Ureter (tissue), 1 donor: ENCODE measurements at places on chromosomes 5 and 9. TPM values are rescaled to one million over a fixed set of nuclear protein-coding genes. Genes with fewer than 3 reads are reported as not detected.

Gene XRCC4
- total RNA-seq, result 7.0 TPM

Gene TTC16
- 0.34 TPM for total RNA-seq

Gene MEIKIN
- total RNA-seq, result not detected

Gene C5orf52
- total RNA-seq, result not detected

Gene LRRC14B
- total RNA-seq, result not detected

Gene TLE1
- total RNA-seq, result 74.0 TPM

Gene SLC30A5
- total RNA-seq, result 56.9 TPM

Gene GPR21
- 7.8 TPM for total RNA-seq

Gene IFNB1
- total RNA-seq, result not detected

Gene SKIC3
- total RNA-seq, result 83.6 TPM

Gene ARID3C
- not detected for total RNA-seq

Gene ADAMTSL1
- total RNA-seq, result 11.5 TPM

Gene CENPK
- total RNA-seq, result 2.3 TPM

DNA sequence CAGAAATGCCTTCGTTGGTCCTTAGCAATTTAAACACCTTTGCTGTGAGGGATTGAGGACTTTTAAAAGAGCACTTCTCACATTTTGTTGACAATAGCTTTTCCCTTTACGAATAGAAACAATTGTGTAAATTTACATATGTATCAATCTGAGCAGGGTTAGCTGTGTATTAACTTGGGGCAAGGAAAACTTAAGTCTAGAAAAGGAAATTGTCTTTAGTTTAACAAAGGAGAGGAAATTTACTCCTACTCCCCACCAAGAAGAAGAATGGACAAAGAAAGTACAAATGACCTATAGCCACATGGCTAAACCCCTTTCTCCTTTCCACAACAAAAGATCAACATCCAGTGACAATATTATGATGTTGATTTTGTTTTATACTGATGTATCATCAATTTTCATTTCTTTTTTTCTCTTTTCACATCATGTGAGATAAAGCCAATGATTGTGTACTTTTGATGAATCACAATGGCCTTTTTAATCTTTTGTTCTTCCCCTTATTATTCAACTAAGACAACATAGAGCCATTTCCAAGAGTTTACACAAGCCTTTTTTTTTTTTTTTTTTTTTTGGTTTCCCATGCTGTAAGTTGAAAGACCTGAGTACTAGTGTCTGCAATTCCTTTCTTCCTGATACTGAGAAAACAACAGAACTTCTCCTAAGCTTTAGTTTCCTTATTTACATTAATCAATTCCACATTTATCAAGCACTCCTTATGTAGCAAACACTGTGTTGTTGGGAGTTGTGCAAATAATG is 19.0 kb downstream of the FOXB2 start:
- no peak for DNase-seq

DNA sequence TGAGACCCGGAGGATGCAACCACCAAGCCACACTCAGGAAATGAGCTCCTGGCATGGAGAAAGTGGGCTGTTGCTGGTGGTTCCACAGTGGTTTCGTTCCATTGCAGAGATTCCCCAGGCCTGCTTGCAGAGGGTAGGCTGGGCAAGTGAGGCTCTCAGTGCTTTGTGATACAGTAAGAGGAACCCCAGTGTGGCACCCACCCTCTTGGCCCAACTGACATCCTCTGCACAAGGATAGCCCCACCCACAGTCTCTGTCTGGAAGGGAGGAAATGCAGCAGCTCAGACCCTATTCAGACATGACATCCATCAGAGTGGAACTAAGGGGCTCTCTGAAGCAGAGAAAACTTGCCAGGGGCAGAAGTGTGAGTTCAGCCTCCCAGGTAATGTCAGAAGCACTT is 69.6 kb upstream of the FSTL4 start:
- DNase-seq, result no peak

GRCh38 chr9:209143-209758 is 5.4 kb upstream of the DOCK8 start:
- no peak for DNase-seq

GRCh38 chr5:125343015-125343414 is 596.6 kb upstream of the ZNF608 start:
- no peak for DNase-seq

DNA sequence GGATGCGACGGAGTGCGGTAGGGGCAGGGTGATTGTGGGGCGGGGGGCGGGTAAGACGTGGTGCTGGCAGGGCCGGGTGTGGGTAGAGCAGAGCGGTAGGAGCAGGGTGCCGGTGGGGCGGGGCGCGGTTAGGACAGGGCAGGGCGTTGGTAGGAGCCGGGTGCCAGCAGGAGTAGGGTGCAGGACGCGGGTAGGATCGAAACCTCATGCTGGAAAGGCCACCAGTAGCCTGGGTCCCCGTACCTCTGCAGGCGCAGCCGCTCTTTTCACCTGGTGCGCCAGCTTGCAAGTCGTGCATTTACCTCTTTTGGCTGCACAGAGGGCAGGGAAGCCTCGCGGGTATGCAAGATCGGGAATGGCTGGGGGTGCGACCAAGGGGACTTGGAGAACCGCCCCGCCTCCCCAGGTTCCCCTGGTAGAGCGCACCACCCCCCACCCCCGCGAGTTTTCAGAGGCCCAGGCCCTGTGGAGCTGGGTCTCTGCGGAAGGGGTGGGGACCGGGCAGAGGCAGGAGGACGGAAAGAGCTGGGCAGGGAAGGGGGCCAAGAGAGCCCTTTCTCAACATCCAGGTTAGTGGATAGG is 104.8 kb upstream of the SIMC1 start:
- DNase-seq, result no peak

GRCh38 chr9:91150273-91150997 is 211.3 kb downstream of the AUH start:
- DNase-seq, result no peak

GRCh38 chr5:66993448-66993847 is 203.2 kb downstream of the CD180 start:
- no peak for DNase-seq

DNA sequence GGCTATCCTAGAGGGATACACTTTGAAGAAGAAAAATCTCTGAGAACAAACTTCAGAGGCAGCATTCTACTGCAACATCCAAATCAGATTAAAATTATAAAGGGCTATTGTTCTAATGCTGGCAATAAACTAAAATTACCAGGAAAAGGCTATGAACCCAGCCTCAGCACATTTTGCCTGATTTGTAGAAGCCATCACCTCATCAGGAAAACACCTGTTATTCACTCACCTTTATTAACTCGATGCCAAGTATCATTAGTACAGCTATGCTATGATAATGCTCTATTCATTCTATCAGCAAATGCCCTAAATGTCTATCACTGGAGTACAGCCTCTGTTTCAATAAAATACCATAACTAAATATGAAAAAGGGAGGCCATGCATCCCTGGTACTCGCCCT is 510.2 kb downstream of the RASEF start:
- DNase-seq, result no peak

DNA sequence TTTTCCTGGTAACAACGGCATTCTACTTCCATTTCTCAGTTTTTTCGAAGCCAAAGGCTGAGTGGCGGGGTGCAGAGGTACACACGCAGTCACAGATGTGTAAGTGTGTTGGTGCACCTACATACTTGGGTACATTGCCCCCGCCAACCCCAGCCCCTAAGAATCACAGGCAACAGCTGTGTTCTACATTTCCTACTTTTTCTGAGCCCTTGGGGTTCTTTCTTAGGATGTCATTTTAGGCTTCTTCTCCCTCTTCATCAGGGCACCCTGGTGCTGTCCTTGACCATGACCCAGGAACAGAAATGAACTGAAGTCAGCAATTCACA is 104.8 kb downstream of the PAX5 start:
- no peak for DNase-seq

- no peak for DNase-seq
Measured at GRCh38 chr5:173383711-173384110, 55.5 kb upstream of the STC2 start.

- no peak for DNase-seq
Measured at GRCh38 chr5:57199866-57200265, 26.0 kb downstream of the GPBP1 start.

DNA sequence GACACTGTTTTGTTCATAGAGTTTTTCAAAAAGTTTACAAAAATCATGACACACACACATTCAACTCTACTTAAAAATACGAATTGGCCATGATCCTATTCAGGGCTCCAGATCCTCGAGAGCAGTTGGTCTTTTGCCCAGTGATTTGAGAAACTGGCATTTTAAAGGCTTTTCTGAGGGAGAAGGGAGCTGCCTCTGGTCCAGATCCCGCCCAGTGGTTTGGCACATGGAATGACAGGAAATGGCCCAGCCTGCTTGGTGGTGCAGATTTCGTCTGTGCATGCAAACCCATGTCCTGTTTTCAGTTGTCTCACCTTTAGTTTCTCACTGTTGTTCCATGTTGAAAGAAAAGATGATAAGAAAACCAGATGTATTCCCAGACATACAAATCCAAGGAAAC is 3.6 kb downstream of the CAMK4 start:
- no peak for DNase-seq

DNA sequence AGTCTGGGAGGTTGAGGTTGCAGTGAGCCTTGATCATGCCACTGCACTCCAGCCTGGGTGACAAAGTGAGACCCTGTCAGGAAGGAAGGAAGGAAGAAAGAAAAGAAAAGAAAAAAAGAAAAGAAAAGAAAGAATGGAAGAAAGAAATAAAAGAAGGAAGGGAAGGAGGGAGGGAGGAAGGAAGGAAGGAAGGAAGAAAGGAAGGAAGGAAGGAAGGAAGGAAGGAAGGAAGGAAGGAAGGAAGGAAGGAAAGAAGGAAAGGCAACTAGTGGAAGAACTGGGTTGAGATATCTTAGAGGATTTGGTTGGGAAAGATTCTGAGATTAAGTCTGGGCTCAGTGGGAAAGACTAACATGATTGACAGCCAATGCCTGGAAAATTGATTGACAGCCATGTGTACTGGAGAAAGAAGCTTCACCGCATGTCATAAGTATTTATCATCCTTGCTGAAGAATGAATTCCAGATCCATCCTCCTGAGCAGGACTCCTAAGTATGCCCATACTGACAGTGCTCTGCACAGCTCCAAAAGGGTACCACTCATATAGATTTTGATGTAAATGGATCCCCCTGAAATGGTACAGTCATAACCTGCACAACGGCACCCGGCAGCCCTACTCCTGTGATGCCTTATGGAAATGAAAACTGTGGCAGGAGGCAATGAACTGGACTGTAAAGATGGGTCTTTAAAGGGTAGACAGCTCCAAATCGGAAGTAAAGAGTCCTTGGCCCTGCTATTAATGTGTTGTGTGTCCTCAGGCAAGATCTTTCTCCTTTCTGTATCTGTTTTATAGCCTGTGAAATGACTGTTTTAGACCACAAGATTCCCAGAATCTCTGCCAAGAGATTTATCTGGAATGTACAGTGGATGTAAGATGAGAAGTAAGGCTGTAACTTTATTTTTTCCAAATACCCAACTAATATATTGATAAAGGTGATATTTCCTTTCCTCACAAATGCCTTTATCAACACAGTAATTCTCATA is 16.9 kb upstream of the ADRA1B start:
- no peak for DNase-seq

GRCh38 chr5:2164586-2164985 is 281.9 kb upstream of the IRX4 start:
- no peak for DNase-seq

- DNase-seq, result no peak
Measured at GRCh38 chr5:118450554-118451332, 537.6 kb downstream of the DTWD2 start.

- no peak for DNase-seq
Measured at GRCh38 chr5:25568989-25569625, 924.3 kb upstream of the CDH10 start.

GRCh38 chr5:111643499-111643898 is 113.5 kb downstream of the NREP start:
- no peak for DNase-seq

GRCh38 chr9:118637681-118638080 is 731.6 kb downstream of the BRINP1 start:
- DNase-seq, result no peak

DNA sequence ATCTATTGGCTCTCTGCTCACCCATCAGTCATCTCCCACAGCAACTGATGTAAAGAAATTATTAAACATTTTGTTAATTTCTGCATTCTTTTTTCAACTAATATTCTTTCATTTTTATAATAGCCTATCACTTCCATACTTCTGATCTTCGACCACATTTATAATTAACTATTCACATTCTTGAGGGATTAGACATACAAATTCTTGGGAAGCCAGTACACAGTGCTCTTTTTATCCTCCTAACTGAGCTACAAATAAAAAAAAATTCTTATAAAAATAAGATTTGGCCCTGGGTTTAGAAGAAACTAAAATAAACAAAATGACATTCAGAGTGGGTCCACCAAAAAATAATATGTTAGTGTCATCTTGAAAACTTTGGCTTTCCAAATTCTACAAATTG is 103.7 kb upstream of the ITGA1 start:
- DNase-seq, result no peak

- no peak for DNase-seq
Measured at GRCh38 chr9:7467186-7467585, 332.4 kb downstream of the DMAC1 start.
